GM12864 (cell line): ENCODE measurements at places on chromosomes 13 and 19.

DNA sequence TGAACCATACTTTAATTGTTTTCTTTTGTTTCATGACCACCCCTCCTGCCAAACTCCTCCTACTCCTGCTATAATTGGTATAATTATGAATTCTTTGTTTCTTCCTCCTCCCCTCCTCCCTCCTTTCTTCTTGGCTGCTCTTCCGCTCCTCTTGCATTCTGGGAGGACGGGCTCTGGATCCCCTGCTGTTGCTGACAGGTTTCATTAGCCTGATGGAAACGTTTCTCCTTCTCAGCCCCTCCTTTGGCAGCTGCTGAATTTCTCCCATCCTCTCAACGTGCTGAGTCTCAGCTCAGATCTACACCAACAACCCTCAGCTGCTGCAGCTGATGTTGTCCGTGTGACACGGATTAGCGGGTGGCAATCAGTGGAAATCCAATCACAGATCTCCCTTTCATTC lies 97.1 kb upstream of the UBAC2 start:
- no peak for DNase-seq

GRCh38 chr13:111372651-111373425 lies 52.4 kb downstream of the TEX29 start:
- DNase-seq: no peak

GRCh38 chr13:72255908-72256307 lies 388.9 kb upstream of the DACH1 start:
- no peak for DNase-seq

GRCh38 chr13:41007744-41008128 lies 11.4 kb downstream of the ELF1 start:
- DNase-seq: no peak

- DNase-seq: no peak
Measured at GRCh38 chr19:38036707-38037611, 130.0 kb downstream of the SIPA1L3 start.

GRCh38 chr13:72884101-72884500 lies 102.2 kb downstream of the PIBF1 start:
- DNase-seq: no peak

DNA sequence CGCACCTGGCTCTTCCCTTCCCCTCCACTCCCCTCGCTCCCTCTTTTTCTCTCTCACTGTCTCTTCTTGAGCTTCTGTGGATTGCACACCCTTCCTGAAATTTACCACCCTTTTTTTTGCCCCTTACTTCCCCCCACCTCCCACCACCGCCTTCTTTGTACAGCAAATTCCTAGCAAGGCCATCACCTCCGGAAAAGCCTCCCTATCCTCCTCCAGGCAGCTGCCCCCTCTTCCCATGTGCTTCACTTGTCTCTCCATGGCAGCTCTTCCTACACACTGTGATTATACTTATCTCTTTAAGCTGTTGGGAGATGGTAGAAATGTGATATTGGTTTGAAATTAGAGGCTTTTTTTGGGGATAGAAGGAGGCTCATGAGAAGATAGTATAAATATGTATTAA lies 28.3 kb upstream of the KCTD4 start:
- DNase-seq: no peak

DNA sequence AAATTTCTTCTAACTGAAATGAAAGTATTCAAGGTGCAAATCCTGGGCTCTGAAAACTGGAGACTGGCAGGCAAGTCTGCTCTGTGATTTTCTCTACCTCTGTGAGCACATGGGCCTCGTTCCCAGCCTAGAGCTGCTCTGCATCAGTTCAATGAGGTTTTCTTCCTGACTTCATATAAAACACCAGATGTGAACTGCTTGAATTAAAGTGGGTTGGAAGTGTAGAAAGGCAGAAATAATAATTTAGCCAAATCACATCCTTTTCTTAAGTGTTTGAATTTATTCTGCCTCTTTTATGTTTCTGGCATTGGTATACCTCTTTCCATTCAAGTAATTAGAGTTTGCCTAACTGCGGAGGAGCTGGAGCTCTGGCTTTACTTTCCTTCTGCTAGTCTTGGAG lies 540.8 kb downstream of the OLFM4 start:
- no peak for DNase-seq

- no peak for DNase-seq
Measured at GRCh38 chr13:79386125-79386826, 19.8 kb downstream of the RBM26 start.

- no peak for DNase-seq
Measured at GRCh38 chr19:47757617-47758442, 12.5 kb downstream of the NOP53 start.

- no peak for DNase-seq
Measured at GRCh38 chr19:14614099-14614412, 31.2 kb downstream of the CLEC17A start.

DNA sequence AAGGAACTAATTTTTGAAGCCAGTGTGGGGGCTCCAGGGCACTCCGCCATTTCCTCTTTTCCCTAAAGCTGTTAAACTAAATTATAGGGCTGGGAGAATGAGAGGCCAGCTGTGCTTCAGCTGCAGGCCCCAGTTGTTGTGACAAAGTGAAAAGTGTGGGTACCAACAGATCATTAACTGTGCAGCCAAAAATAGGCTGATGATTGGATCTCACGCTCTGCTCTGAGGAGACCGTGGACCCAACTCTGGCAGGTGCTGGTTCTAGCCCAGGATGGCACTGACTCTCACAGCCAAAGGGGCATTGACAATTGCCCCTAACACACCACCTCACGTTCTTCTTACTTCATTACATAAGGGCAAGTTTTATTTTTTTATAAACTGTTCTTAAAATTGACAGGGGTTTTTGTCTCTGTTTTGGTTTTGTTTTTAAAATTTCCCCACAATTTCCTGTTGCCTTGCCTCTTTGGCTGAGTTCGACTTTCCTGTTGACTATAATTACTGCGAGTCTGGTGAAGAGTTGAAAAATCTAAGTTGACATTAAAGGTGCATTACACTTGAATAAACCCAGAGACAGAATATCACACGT lies 391.0 kb downstream of the FGF9 start:
- DNase-seq: peak; percentile 43

- DNase-seq: no peak
Measured at GRCh38 chr13:100984085-100984705, 309.6 kb upstream of the TMTC4 start.

- DNase-seq: no peak
Measured at GRCh38 chr13:33870046-33870668, 52.2 kb downstream of the RFC3 start.

DNA sequence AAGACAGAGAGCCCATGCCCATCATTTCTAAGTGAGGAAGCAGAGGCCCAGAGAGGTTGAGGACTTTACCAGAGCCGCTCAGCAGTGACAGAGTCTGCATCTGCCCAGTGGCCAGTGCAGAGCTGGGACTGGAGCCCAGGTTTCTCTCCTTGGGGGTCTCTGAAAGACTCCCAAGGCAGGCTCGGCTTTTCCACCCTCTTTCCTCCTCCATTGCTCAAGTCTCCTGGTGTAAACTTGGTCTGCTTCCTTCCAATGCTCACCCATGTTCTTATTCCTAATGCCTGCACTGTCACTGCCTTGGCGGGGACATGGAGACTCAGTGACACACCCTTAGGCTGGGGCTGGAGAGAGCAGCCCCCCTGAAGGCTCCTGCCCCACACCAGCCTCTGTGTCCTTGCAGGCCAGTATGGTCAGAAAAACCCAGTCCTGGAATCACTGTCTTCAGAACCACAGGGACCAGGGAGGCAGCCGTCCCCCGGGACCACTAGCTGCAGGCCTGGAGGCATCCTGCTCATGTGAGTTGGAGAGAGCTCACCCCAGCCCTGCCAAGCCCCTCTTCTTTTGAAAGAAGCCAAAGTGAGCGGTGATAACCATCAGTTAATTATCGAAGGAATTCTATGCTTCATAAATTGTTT lies 211.0 kb upstream of the ZNF536 start:
- no peak for DNase-seq

DNA sequence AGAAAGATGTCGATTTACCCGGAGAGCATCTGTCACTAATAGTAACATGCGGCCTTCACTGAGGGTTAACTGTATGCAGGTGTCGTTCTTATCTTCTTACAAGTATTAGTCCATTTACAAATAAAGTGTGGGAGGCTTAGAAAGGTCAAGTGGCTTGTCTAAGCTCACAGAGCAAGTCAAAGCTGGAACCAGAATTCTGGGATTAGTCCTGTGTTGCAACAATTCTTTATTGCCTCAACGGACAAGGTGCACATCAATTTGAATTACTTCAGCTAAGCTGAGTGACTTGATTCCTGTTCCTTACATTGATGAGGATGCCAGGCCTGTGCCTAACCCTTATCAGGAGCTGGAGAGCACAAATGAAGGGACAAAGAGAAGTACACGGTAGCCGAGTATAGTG lies 1193.6 kb downstream of the UQCRFS1 start:
- DNase-seq: no peak

- DNase-seq: no peak
Measured at GRCh38 chr13:89363144-89363543, 1692.0 kb downstream of the SLITRK5 start.

GRCh38 chr13:50152655-50153309 lies 137.5 kb downstream of the KCNRG start:
- DNase-seq: no peak

DNA sequence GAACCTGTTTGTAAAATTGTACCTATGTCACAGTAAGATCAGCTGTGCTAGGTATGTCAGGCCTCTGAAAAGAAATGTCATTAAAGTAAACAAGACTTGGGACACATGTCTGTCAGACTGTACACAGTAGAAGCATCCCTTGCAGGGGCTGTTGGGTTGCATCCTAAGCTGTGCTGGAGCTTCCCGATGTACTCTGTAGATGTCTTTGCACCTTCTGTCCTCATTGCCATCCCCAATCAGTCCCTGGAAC lies 48.7 kb upstream of the GPR183 start:
- no peak for DNase-seq

DNA sequence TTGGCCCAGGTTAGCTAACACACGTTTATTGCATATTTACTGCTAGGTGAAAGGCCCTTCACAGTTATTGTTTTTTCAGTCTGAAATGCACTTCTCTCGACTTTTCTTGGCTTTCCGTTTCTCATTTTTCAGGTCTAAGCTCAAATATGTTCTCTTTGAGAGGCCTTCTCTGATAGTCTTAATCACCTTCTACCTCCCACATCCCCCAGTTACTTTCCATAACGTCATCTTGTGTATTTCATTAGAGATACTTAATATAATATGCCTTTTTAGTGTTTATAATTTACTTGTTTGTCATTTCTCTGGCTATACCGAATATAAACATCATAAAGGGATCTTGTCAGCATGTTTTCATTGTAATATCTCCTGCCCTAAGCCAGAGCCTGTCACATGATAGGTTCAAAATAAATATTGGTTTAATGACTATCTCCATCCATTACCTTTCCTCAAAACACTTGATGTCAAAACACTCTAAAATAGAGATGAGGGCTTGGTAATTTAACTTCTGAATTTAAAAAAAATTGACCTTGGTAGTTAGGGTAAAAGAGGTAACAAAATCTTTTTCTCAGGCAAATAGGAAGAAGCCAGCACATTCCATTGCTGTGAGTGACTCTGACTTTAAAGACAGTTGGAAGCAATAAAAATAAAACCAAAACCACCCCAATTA lies 168.6 kb upstream of the RFC3 start:
- DNase-seq: no peak

GRCh38 chr13:97798171-97798821 lies 155.2 kb upstream of the IPO5 start:
- no peak for DNase-seq

- DNase-seq: no peak
Measured at GRCh38 chr13:52868190-52868589, 19.8 kb upstream of the PCDH8 start.

DNA sequence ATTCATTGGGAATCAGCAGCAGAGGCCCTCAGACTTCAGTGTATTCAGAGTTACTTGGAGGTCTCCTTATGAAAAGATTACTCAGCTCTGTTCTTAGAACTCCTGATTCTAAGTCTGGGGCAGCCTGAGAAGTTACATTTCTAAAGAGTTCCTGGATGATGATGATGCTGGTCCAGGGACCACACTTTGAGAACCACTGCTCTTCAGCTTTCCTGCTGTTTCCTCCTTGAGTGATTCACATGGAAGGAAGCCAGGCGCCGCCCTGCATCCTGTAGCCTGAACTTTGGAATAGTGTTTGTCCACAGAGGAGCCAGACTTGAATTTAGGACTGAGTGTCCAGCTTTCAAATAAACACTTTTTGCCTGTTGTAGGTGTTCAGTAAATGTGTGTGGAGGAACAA lies 2.9 kb downstream of the CEBPG start:
- DNase-seq: no peak

GRCh38 chr13:111415246-111415645 lies 94.8 kb downstream of the TEX29 start:
- DNase-seq: no peak

GRCh38 chr19:2970201-2970835 lies 7.0 kb upstream of the TLE6 start:
- DNase-seq: no peak

DNA sequence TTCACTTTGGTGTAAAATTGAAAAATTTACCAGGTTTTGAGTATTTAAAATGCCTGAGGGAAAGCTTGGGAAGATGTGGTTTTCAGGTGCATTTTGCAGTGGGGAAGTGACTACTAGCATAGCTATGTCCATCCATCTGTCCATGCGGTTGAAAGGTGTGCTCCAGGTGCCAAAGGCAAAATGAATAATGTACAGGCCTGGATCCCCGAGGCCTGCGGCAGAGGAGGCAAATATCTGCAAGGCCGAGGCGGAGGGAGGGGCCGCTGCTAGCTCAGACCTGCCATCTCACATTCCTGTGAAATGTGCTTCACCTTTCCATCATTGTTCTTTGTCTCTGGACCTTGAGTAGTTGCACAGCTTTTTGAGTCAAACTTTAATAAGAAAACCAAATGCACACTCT lies 65.5 kb downstream of the ERCC5 start:
- DNase-seq: no peak

DNA sequence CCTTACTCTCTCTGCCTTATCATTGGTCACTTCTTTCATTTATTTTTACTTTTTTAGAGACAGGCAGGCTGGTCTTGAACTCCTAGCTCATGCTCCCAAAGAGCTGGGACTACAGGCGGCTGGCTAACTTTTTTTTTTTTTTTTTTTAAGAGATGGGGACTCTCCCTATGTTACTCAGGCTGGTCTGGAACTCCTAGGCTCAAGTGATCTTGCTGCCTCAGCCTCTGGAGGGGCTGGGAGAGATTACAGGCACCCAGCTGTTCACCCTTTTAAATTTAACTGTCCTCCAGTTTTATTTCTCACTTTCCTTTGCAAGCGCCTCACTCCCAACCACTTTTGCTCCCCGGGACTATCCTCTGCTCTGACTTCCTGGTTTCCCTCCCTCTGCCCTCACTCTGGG lies 5.6 kb upstream of the CLDN10 start:
- DNase-seq: no peak

DNA sequence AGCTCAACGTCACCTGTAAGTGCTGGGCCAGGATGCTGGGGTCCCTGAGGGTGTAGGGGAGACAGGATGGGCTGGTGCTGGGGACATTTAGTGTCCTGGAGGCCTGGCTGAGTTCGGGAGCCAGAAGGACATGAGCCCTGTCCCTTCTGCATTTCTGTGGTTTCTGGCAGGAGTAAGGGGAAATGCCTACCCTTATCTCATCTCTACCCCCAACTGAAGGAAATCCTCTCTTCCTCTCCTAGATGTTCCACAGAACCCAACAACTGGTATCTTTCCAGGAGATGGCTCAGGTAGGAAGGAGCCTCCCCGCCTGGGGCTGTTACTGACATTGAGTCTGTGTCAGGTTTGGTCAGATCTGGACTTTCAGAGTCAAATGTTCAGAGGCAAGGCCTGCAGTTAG lies 1.2 kb downstream of the CD33 start:
- no peak for DNase-seq
